ENCODE measurements at places on chromosomes 4 and X.

DNA sequence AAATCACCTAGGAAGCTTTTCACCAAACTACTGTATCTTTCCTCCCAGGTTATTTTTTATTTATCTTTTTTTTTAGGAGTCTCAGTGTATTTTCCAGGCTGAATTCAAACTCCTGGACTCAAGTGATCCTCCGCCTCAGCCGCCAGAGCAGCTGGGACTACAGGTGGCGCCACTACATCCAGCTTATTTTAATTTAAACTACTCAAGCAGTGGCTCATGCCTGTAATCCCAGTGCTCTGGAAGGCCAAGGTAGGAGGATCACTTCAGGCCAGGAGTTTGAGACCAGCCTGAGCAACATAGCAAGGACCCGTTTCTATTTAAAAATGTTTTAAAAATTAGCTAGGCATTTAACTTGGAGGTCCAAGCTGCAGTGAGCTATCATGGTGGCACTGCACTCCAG is 37.8 kb downstream of the LEF1 start:
- no peak for DNase-seq

DNA sequence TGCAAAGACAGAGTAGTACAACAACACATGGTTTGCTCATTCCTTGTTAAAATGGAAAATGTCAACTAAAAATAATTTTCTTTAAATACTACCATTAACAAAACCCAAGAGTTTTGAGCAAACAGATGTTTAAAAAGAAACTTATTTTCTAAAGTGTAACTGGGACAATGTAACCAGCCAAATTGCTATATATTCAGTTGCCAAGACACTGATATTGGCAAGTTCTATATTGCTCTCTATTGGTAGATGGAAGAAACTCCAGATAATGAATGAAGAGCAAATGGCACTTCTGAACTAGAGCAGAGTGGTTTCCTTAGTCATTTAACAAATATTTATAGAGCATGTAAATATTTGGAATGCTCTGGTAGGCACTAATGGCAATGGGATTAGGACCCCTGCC is 966.2 kb downstream of the RPA4 start:
- DNase-seq: no peak

DNA sequence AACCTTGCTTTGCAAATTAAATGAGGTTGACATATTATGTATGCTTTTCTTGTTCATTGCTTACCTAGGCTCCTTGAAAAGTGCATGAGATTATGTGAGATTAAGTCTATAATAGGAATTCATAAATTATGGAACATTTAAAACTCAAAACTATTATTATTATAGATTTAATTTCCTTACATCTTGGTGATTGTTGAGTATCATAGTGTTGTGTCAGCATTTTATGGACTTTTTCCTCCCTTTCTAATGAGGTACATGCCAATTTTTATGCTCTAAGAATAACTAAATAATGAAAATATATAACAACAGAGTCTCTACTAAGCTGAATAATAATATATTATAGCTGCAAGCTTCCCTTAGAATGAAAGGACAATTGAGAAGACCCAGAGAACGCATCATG is 848.8 kb upstream of the AADAT start:
- no peak for DNase-seq

DNA sequence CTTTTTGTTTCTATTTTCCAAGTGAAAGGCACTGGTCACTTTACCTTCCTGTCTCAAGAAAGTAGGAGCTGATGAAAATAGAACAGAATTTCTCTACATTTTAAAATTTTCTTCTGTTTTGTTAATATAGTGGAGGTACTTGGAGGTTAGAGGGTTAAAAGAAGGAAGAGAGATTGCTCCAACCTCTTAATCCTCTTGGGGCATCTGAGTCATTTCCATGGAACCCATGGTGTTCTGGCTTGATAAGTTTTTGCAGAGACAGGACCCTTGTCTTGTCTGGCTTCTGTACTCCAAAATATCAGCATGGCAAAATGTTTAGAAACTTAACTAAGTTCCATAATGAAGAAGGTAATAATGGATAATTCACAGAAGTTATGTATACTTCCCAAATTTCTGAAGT is 727.2 kb downstream of the C4orf33 start:
- DNase-seq: no peak

DNA sequence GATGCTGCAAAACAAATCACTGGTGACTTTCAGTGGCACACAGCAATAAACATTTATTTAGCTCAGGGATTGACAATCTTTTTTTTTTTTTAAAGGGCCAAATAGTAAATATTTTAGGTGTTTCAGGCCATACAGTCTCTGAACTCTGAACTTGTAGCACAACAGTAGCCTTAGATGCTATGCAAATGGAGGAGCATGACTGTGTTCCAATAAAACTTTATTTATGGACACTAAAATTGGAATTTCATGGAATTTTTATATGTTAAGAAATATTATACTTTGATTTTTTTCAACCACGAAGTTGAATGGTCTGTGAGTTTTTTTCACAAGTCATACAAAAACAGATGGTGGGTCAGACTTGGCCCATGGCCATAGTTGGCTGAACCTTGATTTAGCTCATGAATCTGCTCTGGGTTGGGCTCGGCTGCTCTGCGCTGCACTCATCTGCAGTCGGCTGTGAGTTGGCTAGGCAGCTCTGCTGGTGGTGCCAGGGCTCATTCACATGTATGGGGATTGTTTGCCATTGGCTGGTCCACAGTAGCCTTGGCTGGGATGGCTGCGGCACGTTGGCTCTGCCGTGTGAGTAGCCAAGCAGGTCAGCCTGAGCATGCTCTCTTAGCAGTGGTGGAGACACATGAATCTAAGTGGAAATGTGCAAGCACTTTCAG is 231.7 kb upstream of the PGRMC2 start:
- DNase-seq: no peak

DNA sequence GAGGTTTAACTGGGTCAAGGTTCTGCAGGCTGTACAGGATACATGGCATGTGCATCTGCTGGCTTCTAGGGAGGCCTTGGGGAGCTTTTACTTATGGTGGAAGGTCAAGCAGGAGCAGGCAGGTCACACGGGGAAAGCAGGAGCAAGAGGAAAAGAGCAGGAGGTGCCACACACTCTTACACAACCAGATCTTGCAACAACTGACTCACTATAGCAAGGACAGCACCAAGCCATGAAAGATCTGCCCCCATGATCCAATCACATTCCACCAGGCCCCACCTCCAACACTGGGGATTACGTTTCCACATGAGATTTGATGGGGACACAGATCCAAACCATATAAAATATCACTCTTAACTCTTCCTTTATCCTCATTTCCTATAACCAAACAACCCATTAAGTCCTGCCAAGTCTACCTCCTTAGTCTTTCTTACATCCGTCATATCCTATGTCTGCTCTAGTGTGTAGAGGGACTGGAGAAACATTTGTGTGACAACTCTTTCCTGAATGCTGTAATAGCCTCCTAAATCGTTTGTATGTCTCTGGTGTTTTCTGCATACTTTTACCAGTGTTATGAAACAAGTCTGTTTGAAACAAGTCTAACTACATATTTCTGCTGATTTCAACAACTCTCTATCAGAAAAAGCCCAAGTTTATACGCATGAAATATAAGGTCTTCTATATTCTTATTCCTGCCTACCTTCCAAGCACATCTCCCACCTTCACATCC is 8.3 kb upstream of the RAP2C start:
- no peak for DNase-seq

DNA sequence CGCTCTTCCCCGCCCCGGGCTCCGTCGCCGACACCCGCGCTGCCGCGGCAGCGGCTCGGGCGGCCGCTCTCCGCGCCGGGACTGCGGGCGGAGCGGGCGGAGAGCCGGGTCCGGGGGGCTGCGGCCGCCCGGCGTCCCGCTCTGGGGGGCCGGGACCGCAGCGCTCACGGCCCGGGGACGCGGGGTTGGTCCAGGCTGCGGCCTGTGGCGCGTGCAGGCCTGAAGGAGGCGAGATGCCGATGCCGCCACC is 492 bp downstream of the GALNT7 start:
- DNase-seq: no peak

GRCh38 chr4:2154215-2154740 is 87.6 kb downstream of the HAUS3 start:
- DNase-seq: no peak

DNA sequence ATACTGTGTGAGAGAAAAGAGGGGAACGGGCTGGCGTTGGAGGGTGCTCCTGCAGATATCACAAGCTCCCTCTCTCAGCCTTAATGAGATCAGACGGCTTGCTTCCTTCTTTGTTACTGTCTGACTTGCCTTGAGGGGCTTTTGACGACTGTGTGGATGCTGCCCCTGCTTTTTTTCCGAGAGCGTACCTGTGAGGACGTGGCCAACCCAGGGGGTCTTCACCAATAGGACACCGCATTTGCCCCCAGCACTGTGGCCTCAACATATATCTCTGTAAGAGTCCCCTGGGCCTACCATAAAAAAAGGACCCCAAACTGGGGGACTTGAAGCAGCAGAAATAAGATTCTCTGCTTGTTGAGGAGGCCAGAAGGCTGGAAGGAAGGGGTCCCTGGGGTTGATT is 143.9 kb downstream of the SHOX start:
- DNase-seq: no peak

DNA sequence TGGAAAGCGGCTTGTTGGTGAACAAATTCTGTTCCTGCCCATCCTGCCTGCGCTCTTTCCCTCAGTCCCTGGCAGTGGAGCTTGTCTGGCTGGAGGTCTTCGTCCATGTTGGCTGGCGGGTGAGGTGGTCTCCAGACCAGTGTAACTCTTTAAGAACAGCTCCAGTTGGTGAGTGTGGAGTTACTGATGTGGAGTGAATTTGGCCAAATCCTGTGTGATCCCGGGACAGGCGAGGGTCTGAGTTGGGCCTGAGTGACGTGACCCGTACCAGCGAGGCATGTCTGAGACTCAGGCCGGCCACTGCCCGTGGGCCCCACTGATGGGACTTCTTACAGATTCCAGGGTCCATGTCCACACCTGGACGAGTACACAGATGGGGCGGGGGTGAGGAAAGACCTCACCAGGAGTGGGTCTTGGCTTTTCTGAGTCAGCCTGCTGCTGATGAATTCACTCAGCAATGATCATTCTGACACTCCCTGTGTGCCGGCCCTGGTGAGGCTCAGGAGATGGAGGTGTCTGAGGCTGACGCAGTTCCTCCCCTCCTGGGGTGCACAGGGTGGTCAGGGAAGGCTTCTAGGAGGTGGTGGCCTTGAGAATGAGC is 45.5 kb downstream of the PSAPL1 start:
- no peak for DNase-seq

- no peak for DNase-seq
These were observed 987.2 kb downstream of the PDHA2 start for GRCh38 chr4:96827086-96827485.

GRCh38 chrX:14032406-14032805 is 2.7 kb upstream of the GEMIN8 start:
- peak; percentile 52 for DNase-seq

DNA sequence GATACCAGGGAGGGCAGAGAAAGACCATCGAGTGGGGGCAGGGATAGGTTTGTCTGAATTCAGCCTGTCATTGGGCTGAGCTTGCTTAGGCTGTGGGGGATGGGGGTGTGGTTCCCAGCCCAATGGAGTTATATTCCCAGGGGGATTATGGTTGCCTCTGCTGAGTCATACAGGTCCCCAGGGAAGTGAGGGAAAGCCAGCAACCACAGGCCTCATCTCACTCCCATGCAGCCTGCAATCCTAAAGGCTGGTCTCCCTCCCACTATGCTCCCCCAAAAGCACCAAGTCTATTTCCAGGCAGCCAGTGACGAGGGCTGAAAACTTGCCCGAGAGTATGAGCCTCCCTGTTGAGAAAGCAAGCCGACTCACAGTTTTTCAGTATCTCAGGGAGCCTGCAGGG is 39.3 kb downstream of the AFM start:
- no peak for DNase-seq

DNA sequence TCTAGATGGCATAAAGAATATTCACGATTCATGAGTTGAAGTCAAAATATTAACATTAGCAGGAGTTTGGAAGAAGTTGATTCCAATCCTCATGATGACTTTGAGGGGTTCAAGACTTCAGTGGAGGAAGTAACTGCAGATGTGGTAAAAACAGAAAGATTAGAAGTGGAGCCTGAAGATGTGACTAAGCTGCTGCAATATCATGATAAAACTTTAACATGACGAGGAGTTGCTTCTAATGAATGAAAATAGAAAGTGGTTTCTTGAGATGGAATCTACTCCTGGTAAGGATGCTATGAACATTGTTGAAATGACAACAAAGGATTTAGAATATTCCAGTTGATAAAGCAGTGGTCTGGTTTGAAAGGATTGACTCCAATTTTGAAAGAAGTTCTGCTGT is 70.1 kb upstream of the TMLHE start:
- DNase-seq: no peak

GRCh38 chr4:10461850-10462400 is 4.7 kb upstream of the ZNF518B start:
- DNase-seq: no peak

GRCh38 chrX:38701073-38701472 is 100.2 kb upstream of the MID1IP1 start:
- no peak for DNase-seq

GRCh38 chr4:69995526-69996016 is at the start of gene STATH:
TSS of gene STATH (plus strand) at chr4:69995966. CDS start at chr4:69998438, 2,472 bp downstream.
- no peak for DNase-seq

DNA sequence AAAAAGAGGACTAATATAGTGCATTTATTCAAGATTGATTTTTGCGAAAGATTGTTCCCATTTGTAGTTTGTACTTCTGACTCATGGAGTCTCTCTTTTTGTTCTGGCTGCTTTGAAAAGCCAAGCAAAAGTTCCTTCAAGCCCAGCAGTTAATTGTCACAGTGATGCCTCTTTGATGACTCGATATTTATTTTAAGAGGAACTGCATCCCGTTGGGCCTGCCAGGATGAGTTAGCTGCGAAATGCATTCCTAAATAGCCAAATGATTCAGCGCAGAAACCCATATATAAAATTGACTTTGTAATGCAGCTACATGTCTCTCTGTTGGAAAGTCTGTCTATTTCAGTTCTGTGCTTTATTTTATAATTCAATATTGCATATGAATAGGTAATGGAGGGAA is 295.1 kb downstream of the GBA3 start:
- no peak for DNase-seq

DNA sequence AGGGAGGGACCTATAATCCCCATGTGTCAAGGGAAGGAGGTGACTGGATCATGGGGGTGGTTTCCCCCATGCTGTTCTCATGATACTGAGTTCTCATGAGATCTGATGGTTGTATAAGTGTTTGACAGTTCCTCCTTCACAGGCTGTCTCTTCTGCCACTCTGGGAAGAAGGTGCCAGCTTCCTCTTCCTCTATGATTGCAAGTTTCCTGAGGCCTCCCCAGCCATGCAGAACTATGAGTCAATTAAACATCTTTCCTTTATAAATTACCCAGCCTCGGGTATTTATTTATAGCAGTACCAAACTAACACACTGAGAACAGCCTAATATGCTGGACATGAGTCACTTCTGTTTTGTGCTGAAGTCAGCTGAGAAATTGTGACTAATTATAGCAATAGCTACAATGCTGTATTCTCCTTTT is 656.9 kb upstream of the CPEB2 start:
- peak; percentile 49 for DNase-seq

- peak; percentile 77 for DNase-seq
These were observed 175.3 kb downstream of the QDPR start for GRCh38 chr4:17336524-17336961.

- DNase-seq: no peak
These were observed 169.4 kb downstream of the AMELX start for GRCh38 chrX:11462648-11463047.

All from CD4-positive, alpha-beta T cell treated with Interleukin-15 for 1 hour (primary cell).